ENCODE measurements at places on chromosomes 5 and 9. TPM values are rescaled to one million over a fixed set of nuclear protein-coding genes. Genes with fewer than 3 reads are reported as not detected.

PCDHGA11 gene
- total RNA-seq: 5.4 TPM

RANBP17 gene
- total RNA-seq: 29.7 TPM

GRCh38 chr9:135989722-135990467, 28.7 kb upstream of the UBAC1 start:
- no peak for DNase-seq

GRCh38 chr9:87653941-87654340, 72.0 kb upstream of the CTSL start:
- DNase-seq: no peak

- no peak for DNase-seq
These were observed 83.0 kb downstream of the SMC2 start for GRCh38 chr9:104177003-104177611.

- peak; percentile 31 for DNase-seq
These were observed 4.6 kb upstream of the SLC25A48 start for GRCh38 chr5:135829681-135830383.

GRCh38 chr5:115333164-115333563, 36.7 kb upstream of the CCDC112 start:
- DNase-seq: peak; percentile 14
